ENCODE measurements at places on chromosomes 7 and 10.

DNA sequence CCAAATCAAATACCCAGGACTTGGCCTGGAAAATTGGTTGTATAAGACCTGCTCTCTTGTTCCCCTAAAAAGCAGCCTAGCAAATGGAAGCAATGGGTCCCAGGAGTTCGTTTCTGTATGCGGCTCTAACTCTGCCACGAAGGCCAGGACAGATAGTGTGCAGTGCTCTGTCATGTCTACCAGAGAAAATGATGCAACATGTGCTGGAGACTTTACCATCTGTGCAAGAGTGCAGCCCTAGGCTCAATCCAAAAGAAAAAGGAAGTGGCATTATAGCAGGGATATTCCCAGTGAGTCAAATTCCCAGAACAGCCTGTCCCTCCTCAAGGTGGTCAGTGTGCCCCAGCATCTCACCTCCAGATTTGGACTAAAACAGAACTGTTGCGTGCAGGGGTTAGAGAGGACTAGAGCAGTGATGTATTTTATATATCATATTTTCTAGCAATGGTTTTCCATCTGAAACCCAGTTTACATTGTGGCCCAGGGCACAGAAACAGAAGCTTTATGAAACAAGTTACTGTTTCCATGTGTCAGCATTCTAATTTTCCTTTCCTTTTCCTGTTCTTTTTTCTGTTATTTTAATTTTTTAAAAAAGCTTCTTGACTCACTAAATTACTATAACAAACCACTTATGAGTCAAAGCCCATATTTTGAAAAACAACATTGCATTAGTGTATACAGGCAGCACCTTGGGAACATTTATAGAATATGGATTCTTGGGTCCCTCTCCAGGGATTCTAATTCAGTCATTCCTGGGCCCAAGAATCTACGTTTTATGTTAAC lies 311.2 kb downstream of the RNLS start:
- DNase-seq, result peak; percentile 66

GRCh38 chr7:150425670-150426069 lies 24.8 kb upstream of the GIMAP8 start:
- DNase-seq, result no peak

DNA sequence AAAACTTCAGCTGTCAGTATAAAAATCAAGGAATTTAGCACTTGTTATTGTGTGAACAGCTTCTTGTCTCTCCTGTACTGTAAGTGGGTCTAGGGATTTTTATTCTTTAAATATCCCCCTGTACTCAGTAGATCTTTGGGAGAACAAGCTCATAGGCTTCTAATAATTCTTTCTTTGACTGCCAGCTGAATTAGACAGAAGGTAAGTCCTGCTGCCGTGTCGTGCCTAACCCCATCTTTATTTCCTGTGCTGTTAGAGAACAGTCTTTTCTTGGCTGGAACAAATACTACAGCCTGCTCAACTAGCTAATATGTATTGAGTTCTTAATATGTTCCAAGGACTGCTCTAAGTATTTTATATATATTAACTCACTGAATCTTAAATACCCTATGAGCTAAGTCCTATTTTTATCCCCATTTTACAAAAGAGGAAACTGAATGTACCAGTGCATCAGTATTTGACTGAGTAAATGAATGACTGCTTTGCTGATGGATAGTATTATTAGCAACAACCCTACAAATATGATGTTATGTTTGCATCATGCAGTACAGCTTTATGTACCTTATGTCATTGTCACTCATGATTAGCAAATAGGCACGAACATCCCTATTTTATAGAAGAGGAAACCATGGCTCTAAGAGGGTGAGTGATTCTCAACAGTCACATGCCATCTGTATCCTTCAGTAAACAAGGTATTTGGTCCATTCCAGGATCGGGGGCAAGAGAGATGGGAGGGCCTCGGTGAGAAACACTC lies 5.5 kb upstream of the DUSP5 start:
- no peak for DNase-seq

- peak; percentile 87 for DNase-seq
Measured at GRCh38 chr7:38893061-38893460, 15.9 kb downstream of the VPS41 start.

- DNase-seq, result peak; percentile 12
Measured at GRCh38 chr10:57849691-57850357, 417.9 kb downstream of the IPMK start.

DNA sequence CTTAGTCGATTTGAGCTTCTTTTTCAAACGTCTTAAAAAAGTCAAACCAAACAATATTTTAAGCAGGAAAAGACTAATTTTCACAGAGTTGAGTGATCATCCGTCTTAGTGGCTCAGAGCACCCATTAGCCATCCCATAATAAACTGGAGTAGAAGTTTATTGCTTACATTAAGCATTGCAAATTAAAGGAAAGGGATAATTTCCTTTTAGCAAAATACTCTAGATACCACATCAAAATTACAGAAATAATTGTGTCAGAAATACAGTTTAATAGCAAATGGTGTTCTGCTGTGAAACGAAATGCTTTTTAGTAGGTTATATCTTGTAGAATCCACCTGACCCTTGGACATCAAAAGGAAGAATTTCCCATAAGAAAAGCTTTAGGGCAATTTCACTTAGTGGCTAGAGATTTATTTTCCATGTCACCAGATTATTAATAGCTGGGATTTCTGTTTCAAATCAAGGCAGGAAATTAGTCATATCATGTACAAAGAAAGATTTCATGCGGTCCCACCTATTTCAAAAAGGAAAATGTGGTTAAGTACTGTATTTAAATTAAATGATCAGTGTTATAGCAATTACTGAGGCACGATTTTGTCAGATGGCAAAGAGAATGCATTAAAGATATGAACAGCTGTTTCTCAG lies 96.2 kb downstream of the NPTX2 start:
- peak; percentile 12 for DNase-seq

DNA sequence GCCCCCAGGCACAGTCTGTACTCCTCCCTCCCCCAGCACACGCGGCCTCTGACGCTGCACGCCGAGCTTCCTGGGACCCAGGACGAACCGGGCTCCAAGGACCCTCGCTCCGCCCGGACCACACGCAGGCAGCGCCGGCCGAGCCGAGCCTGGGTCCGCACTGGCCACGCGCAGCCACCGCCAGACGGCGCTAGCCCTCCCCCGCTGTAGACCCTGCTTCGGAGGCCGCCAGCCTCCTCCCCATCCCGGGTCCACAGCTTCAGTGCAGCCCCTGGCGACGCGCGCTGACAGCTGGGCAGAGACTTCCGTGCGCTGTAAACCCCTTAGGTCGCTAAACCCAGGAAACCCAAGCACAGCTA lies 936 bp upstream of the TCERG1L start:
- no peak for DNase-seq
